ENCODE measurements at places on chromosomes 2 and 18.

- no peak for DNase-seq
Measured at GRCh38 chr18:10095356-10095755, 181.5 kb downstream of the VAPA start.

DNA sequence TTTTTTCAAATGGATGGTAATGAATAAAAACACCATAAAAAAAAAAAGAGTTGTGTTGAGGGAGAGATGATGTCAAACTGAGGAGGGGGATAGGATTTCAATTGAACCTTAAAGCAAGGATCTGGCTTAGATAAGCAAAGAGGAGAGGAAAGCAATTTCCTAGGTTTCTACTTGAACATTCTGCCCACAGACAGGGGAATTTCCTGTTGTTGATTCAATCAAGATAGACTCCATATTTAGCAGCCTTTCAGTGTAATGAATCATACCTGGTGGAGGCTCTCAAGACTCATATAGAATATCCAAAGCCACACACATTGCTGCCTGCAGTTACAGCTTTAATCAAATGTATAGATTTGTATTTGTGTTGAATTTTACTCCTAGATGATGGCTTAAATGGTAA, 294.4 kb upstream of the PIK3C3 start:
- no peak for DNase-seq

GRCh38 chr2:217121565-217121964, 261.7 kb upstream of the TNP1 start:
- DNase-seq = no peak

DNA sequence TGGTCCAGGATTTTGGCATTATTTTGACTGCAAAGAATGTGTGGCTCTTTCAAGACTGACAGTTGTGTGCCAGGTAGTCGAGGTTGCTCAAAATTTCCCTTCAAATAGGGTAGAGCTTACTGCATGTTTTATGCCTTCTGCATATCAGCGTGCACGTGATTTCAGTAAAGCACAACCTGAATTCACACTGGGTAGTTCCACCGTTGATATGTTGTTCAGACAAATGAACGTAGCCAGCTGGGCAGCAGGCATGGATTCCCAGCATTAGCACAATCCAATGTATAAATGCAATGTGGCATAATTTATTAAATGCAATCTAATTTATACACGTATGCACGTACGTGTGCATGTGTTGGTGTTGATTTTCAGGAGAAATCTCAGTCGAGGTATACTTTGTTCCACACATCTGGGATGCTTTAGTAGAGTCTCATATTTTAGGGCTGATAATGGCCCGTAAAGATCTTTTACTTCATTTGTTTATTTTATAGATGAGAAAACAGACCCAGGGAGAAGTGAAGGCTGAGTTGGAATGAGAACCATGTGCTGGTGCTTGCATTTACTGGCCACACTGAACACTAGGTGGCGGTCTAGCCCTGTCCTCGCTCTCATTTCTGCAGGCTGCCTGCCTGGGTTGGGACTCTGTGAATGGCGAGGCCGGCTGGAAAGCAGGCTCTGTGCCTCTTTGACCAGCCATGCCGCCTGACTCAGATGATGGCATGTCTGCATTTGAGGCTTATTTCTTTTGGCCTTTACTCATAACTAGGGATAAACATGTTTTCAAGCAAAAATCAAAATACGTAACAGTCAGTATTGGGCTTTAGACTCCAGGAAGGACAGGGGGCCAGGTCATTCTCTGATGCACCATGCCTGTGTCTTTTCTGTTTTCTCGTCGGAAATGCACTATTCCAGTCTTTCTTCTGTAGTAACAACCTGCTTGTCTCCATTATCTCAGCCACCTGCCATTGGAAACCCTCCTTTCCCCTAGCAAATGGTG, 120.4 kb downstream of the RNF144A start:
- peak; percentile 34 for DNase-seq

DNA sequence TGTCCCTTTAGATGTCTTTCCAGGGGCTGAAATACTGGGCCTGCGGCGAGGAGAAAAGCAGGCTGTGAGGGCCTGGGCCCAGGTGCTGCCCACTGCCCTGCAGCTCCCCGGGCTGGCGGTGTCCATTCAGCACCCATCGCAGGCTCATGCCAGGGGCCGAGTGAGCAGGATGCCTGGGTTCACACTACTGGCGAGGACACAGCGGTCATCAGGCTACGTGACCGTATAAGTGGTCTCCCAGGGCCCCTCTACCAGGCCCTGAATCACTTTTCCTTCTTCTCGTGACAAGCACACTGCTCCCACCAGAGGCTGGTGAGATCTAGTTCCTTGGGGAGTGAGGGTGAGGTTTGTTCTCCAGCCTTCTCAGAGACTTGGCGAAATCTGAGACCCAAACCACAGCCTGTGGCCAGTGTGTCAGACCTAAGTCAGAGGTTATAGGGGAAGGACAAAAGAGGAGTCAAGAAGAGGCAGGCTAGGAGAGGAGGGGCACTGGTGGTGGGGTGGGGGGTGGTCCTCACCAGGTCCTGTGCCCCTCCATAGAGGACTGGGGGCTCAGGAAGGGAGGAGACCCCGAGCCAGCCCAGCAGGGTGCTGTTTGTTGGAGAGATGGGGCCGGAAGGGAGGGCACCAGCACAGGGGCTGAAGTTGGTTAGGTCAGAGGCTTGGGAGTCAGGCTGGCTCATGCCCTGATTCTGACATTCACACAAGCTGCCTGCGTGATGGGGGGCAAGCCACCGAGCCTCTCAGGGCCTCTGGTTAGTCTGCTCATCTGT, 6.6 kb upstream of the SEMA4C start:
- no peak for DNase-seq

DNA sequence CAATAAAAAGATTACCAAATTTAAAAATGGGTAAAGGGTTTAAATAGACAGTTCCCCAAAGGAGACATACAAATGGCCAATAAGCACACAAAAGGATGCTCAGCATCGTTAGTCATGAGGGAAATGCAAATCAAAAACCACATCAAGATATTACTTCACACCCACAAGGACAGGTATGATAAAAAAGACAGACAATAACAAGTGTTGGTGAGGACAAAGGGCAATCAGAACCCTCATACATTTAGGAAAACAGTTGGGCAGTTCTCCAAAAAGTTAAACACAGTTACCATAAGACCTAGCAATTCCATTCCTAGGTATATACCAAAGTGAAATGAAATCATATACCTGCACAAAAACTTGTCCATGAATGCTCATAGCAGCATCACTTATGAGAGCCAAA, 14.5 kb downstream of the CREG2 start:
- no peak for DNase-seq

DNA sequence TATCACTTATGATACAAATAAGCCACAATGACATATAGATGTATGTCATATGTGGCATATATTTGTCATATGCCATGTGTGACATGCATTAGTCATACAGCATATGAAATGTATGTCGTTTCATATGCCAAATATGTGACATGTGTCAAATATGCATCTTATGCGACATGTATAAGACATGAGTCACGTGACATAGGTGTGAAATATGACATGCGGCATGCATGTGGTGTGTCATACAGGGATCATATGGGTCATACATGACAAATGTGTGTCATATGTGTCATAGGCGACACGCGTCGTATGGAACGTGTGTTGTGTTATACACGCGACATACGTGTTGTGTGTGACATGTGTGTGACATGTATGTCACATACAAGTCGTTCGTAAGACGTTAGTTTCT, 2154.0 kb upstream of the PIK3C3 start:
- DNase-seq = no peak

DNA sequence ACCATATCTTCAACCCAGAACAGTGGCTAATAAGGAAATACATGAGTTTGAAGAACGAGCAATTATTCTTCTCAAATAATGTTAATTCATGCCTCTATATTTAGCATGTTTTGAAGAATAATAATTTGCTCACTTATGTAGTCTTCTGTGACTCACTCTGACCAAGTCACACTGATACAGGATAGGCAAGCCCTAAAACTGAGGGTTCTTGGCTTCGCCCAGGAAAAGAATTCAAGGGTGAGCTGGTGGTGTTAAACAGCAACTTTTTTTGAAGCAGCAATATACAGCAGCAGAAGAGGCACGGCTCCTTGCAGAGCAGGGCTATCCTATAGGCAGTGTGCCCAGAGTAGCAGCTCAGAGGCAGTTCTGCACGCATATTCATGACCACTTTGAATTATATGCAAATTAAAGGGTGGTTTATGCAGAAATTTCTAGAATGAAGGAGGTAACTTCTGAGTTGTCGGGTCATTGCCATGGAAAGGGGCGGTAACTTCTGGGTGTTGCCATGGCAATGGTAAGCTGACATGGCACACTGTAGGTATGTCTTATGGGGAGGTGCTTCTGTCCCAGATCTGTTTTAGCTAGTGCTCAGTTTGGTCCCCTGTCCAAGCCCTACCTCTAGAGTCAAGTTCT, 200.6 kb downstream of the RND3 start:
- no peak for DNase-seq

- DNase-seq = no peak
Measured at GRCh38 chr2:53630026-53630606, 137.5 kb upstream of the CHAC2 start.

DNA sequence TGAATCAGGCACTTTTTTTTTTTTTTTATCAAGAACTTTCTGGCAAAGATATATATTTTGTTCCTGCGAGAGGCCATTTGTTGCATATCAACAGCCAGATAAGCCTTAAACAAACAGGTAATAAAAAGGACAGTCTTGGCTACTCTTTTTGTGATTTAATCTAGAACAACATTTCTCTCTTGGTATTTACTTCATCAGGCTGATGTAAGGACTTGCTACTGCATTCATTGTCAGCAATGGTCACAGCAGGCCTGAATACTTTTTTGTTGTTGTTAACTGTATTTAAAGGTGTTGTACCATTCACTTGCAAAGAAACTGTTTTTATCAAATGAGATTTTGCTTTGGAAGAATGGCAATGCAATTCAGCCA, 683.8 kb downstream of the IRS1 start:
- no peak for DNase-seq

GRCh38 chr2:39225567-39225966, 18.2 kb downstream of the CDKL4 start:
- no peak for DNase-seq

GRCh38 chr2:127217470-127218325, 2.4 kb downstream of the CYP27C1 start:
- no peak for DNase-seq

- no peak for DNase-seq
Measured at GRCh38 chr18:47108998-47109405, 41.3 kb downstream of the HDHD2 start.

DNA sequence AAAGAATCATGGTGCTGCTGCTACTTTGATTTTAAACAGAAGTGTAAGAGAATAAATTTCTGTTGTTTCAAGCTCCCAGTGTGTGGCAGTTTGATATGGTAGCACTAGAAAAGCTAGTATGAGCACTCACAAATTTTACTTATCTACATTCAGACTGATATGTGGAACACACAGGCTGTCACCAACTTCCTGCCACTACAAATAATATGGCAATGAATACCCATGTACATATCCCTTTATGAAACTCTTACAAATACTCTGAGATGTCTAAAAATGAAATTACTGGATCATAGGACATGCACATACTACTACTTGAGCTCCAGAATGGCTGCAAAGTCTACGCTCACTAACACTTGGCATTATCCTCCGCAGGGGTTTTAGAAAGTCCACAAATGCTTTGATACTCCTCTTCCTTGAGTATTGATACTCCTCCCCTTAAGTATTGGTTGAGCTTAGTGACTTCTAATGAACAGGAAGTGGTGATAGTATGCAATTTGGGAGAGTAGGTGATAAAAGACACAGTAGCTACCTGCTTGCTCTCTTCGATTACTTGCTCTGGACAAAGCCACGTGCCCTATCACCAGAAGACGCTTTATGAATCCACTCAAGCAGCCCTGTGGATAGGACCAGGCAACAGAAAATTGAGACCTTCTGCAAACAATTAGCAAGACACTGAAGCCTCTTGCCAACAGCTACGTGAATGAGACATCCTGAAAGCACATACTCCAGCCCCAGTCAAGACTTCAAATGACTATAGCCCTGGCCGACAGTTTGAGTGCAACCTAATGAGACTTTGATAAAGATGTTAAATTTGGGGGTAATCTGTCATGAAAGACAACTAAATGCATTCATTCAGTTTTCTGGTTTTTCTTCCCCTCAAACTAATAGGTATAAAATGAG, 35.4 kb downstream of the FBXO11 start:
- DNase-seq = no peak

DNA sequence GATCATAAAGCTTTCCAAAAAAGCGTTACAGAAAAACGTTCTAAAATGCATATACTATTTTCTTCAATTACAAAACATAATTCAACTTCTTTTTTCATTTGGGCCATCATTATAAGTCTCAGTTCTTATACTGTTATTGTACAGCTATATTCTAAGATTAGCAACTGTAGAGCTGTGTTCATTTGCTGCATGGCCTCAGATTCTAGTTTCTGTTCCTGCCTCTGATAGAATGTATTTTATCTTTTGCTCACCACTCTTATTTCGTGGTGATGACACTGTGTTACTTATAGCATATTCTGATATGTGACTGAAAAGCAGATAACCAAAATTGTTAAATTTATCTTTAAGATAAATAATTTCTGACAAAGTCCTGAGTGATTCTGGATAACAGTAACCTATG, 67.2 kb downstream of the PTRHD1 start:
- DNase-seq = no peak

DNA sequence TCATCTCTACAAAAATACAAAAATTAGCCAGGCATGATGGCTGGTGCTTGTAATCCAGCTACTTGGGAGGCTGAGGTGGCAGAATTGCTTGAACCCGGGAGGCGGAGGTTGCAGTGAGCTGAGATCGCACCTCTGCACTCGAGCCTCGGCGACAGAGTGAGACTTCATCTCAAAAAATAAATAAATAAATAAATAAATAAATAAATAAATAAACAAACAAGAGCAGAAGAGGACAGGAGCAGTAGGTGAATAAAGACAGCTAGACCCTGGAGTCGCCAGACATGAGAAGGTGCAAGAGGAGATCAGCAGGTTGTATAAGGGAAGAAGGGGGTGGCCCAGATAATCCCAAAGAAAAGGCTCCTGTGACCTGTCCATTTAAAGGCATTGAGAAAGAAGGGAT, 12.3 kb downstream of the LAMA1 start:
- DNase-seq = no peak

GRCh38 chr18:42094875-42095274, 139.8 kb downstream of the PIK3C3 start:
- no peak for DNase-seq

DNA sequence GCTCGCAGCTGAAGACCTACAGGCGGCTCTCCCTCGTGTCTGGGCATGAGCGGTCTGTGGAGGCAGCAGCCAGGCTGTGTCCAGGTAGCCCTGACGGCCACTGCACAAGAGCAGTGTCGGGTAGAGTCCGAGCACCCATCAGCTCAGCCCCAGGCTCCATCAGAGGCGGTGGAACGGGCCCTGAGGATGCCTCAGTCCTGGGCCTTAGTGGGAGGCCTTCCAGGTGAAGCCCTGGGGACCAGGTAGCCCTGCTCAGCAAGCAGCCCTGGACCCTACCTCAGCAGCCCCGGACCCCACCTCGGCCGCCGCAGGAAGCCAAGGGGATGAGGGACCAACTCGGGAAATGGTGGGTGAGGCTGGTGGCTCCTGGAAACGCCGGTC, 21.3 kb upstream of the KLF11 start:
- no peak for DNase-seq

GRCh38 chr2:167943897-167944296, 303.5 kb downstream of the STK39 start:
- no peak for DNase-seq

GRCh38 chr2:241159116-241159515, 8.8 kb downstream of the PPP1R7 start:
- DNase-seq = no peak

- DNase-seq = no peak
Measured at GRCh38 chr2:22952656-22953225, 432.2 kb upstream of the KLHL29 start.

All from AML-193 (cell line).